Stimulated activated CD8-positive, alpha-beta memory T cell treated with anti-CD3 and anti-CD28 coated beads, Interleukin-2, amount 100 ng/mL, for 1 hour (primary cell): ENCODE measurements at places on chromosomes 7 and 10.

GRCh38 chr10:11469575-11470391 lies 141.7 kb downstream of the USP6NL start:
- no peak for DNase-seq

DNA sequence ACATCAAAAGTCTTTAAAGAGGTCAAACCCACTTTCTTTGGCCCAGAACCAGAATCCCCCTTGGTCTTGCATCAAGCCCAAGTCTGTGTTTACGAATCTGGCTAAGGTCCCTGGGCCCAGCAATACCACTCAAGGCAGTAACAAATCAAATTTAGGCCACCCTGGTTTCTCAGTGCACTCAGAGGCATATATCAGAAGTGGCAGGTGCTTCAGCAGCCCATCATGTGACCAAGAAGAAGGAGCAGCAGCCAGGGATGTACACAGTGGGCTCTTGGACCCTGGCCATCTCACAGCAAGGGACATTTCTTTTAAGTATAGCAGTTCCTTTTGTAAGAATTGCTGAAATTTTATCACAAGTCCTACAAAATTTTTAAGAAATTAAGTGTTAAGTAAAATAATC lies 7.3 kb upstream of the SLC25A13 start:
- no peak for DNase-seq

- no peak for DNase-seq
These were observed 325.6 kb downstream of the THSD7A start for GRCh38 chr7:11506417-11506816.

- DNase-seq: no peak
These were observed 55.7 kb downstream of the RNF133 start for GRCh38 chr7:122643250-122643649.

- no peak for DNase-seq
These were observed 49.0 kb upstream of the ARHGAP12 start for GRCh38 chr10:31977440-31978155.

GRCh38 chr10:56551037-56551436 lies 190.0 kb upstream of the ZWINT start:
- DNase-seq: no peak

GRCh38 chr10:76303682-76304316 lies 872.4 kb downstream of the LRMDA start:
- DNase-seq: no peak

GRCh38 chr7:152522571-152523067 lies 86.8 kb upstream of the KMT2C start:
- no peak for DNase-seq

GRCh38 chr7:97020601-97020995 lies 4.0 kb downstream of the DLX5 start:
- DNase-seq: no peak

GRCh38 chr10:38163617-38164016 lies 69.5 kb downstream of the ZNF37A start:
- DNase-seq: no peak

GRCh38 chr10:73964743-73965142 lies 33.2 kb upstream of the VCL start:
- DNase-seq: no peak

DNA sequence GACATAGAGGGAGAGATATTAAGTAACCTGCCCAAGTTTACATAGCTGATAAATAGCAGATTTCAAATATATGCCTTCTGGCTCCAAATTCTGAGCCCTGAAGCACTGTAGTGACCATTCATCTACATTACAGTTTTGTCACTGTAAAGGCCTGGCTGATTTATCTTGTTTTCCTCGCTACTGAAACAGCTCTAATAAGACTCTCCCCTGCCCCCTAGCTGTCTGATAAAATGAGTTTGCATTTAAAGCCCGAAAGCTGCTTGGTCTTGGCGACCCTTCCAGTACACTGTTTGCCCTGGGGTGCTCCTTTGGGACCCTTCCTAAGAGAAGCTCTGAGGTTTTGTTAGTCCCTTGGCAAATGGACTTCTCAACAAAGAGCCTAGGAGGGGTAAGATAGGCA lies 59.7 kb upstream of the RAB11FIP2 start:
- no peak for DNase-seq

GRCh38 chr7:23235813-23236221 lies 10.8 kb upstream of the GPNMB start:
- no peak for DNase-seq

DNA sequence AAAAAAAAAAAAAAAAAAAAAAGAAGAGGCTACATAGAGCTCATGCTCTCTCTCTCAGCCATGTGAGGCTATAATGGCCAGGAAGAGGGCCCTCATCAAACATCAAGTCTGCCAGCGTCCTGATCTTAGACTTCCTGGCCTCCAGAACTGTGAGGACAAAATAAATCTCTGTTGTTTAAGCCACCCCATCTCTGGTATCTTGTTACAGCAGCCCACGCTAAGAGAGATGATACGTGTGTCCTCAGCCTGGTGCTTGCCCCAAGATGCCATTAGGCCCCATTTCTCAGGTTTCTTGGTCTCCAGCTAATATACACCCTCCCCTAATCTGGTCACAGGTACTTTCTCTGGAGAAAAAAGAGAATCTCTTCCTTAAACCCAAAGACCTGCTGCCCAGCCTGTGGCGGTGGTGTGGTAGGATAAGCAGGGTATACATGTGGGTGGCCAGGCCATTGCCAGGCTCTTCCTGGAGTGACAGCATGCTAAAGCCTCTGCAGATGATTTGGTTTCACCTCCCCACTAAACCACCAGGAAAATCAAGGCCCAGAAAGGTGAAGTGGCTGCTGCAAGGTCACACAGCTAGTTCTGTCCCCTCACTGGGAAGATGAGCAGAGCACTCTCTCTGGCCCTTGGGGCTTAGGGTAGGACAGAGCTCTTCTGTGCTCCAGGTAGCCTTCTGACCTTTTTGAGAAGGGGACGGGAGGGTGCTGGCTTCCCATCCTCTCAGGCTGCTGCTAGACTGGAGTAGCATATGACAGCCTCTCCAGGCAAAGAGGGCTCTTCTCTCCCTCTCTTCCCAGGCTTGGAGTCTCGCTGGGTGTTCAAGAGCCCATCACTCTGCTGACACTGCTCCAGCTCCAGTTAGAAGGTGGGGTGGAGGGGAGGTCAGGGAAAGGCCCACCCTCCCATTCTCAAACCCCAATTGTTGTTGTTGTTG lies 5.2 kb downstream of the SPOCK2 start:
- no peak for DNase-seq

GRCh38 chr10:18313140-18313530 lies 172.9 kb downstream of the CACNB2 start:
- no peak for DNase-seq

DNA sequence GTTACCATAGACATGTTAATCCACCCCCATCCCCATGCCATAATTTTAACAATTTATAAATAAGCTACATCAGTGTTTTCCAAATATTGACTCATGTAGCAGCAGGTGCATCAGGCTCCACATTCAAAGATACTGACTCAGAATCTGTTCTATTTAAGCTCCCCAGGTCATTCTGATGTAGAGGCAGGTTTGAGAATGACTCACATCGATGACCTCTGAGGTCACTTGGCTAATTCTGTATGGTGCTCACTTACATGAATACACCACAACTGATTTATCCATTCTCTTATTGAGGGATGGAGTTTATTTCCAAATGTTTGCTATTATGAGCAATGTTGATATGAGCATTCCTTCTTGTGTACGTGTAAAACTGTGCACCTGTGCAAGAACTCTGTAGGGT lies 1159.0 kb downstream of the TYW1 start:
- no peak for DNase-seq

- no peak for DNase-seq
These were observed 3.9 kb upstream of the NRF1 start for GRCh38 chr7:129607471-129608120.

DNA sequence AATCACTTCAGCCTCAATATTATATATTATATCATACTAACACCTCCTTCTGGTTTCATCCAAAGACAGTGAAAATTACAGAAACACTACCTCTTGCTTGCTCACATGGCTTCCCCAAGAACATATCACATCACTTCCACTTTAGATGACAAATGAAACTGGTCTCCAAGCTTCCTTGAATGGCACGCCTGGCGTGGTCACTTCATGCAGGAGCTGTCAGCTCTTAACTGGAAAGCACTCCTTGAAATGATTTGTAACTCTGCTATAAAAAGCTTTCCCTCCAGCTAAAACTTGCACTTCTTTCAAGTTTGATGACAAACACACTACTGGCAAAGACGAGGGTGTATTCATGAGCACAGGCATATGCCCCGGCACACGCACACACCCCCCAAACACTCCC lies 84.1 kb upstream of the INHBA start:
- no peak for DNase-seq

- no peak for DNase-seq
These were observed 320.3 kb downstream of the SFMBT2 start for GRCh38 chr10:7090529-7090928.

- DNase-seq: no peak
These were observed 64.1 kb downstream of the CFAP58 start for GRCh38 chr10:104417637-104418292.

DNA sequence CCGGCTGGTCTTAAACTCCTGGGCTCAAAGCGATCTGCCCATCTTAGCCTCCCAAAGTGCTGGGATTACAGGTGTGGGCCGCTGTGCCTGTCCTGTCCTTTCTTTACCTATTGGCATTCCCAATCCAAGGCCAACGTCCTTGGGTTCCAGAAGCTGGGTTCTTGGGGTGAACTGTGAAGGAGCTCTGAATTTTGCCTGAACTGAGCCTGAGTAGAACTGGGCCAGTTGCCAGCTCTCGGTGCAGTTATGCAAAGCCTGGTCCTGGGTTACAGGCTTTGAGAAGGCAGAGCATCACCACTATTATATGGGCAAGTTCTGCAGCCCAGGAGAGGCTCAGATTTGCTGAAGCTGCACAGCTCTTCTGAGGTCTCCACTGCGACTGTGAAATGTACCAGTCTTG lies 24.6 kb upstream of the SH2D4B start:
- no peak for DNase-seq

DNA sequence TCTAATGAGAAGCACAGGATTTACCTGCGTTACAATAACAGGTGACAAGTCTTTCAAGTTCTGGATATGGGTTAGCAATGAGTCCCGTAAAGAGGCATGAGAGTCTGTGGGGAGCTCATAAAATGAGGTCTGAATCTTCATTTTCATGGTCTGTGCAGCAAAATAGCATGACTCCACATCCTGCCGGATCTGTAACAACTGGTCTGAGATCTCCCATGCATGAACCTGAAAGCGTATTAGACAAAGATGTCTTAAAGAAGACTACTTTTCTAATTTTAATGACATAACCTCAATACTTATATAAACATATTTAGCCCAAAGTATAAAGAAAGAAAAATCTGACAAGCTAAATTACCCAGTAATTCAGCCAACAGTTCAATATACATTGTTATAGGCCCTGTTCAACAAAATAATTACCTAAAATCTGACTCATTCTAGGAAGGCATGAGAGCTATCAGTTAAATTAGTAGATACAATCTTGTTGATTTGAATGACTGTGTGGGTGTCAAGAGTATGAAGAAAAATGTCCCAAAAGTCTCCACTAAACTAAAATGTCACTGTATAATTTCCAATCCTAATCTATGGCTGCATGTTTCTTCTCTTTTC lies 36.9 kb downstream of the TNPO3 start:
- no peak for DNase-seq

- no peak for DNase-seq
These were observed 54.9 kb downstream of the GOLGA7B start for GRCh38 chr10:97904576-97904975.

GRCh38 chr10:69567920-69568319 lies 5.3 kb downstream of the NEUROG3 start:
- DNase-seq: no peak

- no peak for DNase-seq
These were observed 7.9 kb upstream of the EN2 start for GRCh38 chr7:155449869-155450557.

- no peak for DNase-seq
These were observed 4.6 kb upstream of the FAM170B start for GRCh38 chr10:49138361-49138891.

GRCh38 chr10:73819513-73820093 lies 8.2 kb upstream of the NDST2 start:
- no peak for DNase-seq

GRCh38 chr10:3867454-3868270 lies 82.7 kb upstream of the KLF6 start:
- no peak for DNase-seq

GRCh38 chr7:94303695-94304094 lies 91.0 kb upstream of the COL1A2 start:
- no peak for DNase-seq

GRCh38 chr7:22561321-22561811 lies 61.4 kb upstream of the STEAP1B start:
- DNase-seq: no peak

DNA sequence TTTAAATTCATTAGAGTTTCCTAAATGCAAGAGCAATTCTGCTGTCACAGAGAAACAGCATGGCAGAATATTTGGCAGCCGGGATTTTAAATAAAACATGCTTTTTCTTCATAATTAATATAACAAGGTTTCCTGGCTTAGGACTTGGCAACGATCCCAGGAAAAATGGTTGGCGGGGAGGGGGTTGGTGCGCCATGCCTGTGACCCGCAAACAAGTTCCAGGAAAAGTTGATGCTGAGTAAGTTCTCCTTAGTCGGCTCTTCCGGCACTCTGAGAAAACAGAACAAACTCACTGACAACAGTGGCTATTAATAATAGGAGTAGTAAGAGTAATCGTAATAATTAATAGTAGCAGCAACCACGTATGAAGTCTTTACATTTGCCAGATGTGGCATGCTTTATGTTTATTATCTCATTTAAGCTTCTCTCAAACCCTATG lies 4.6 kb downstream of the HABP2 start:
- no peak for DNase-seq

GRCh38 chr10:131245475-131246059 lies 66.0 kb downstream of the TCERG1L start:
- no peak for DNase-seq

DNA sequence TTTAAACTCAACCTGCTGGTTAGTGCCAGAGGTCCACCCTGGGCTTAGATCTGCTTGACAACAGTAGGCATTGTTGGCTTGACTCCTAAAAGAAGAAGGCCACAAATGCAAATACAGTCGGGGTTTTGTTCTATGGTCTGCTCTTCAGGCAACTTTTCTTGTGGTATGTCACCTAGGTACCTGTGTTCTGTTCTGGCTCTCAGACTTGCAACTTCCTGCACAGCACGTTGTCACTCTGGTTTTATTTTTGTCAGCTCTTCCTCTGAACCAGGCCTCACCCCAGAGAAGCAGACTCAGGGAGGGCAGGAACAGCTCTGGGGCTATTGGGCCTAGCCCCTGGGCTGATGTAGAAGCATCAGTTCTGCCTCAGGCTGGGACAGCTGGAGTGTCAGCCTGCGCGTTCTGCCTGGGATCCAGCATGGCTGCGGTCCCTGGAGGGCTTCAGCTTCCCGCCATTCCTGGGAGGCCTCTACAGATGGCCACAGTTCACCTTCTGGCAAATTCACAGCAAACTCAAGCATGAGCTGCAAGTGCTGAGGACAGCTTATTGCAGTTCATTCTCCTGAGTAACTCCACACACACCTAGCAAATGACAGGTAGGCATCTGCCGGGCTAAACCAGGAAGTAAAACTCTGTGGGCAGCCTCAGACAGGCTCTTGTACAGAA lies 11.0 kb upstream of the PDCD4 start:
- no peak for DNase-seq

GRCh38 chr10:28058746-28059145 lies 59.9 kb upstream of the ODAD2 start:
- no peak for DNase-seq
